ENCODE measurements at places on chromosomes 6 and 20.
A peak's percentile ranks its signal among the peaks of the same experiment; 100 is the strongest.

GRCh38 chr6:150883521-150883920 is 18.0 kb downstream of the MTHFD1L start:
- no peak for DNase-seq

DNA sequence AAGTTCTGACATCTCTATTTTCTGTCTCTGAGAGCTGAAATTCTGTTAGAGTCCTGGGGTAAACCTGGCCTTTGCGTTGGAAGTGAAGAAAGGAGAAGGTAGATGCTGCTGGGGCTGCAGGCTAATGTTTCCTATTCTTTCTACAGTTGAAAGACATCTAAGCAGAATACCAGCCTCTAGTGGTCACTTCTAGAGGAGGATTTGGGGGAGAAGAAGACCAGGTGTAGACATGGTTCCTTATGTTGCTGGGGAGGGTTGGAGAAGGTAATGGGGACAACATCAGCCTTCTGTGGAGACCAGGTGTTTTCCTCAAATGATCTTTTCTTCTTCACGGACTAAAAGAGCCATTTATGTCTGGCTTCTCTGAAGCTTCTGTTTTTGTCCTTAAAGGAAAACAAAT is 62.6 kb downstream of the BTBD3 start:
- DNase-seq: no peak

GRCh38 chr6:87879132-87879861 is 168.3 kb upstream of the SPACA1 start:
- no peak for DNase-seq

DNA sequence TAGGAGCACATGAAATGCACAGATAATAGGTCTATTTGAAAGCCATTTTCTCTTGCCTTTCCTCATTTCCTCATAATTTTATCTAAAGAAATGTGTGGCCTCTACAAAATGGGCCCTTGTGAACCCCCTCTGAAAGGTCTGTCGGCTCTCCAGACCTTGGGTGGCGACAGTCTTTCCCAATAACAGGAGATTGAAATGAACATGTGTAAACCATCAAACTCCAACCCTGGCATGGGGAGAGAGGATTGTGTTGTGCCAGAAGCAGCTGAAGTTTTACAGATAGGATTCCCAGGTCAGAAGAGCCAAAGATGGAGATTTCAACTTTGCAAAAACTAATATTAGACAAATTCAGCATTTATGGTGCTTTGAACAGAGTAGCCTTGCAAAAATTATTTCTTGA is 277.1 kb upstream of the ECI2 start:
- DNase-seq: no peak

DNA sequence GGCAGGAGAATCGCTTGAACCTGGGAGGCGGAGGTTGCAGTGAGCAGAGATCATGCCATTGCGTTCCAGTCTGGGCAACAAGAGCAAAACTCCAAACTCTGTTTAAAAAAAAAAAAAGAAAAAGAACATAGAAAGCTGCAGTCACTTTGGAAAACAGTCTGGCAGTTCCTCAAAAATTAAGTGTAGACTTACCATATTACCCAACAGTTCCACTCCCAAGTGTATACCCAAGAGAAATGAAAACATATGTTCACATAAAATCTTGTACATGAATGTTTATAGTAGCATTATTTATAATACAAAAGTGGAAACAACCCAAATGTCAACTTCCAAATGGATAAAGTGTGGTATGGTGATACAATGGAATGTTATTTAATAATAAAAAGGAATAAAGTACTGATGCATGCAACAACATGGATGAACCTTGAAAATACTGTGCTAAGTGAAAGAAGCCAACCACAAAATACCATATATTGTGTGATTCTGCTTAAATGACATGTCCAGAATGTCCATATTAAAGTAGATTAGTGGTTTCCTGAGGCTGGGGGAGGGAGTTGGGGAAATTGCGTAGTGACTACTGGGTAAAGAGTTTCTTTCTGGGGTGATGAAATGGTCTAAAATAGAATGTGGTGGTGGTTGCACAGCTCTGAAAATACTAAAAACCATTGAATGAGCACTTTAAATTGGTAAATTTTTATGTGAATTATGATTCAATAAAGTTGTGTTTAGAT is 62.9 kb downstream of the SUN5 start:
- DNase-seq: no peak

GRCh38 chr20:46148313-46149208 is 30.4 kb downstream of the CD40 start:
- no peak for DNase-seq

- peak; percentile 73 for DNase-seq
These were observed 526 bp downstream of the SOD2 start for GRCh38 chr6:159692303-159693127.

- DNase-seq: no peak
These were observed 33.4 kb upstream of the SLC22A1 start for GRCh38 chr6:160088069-160088783.

DNA sequence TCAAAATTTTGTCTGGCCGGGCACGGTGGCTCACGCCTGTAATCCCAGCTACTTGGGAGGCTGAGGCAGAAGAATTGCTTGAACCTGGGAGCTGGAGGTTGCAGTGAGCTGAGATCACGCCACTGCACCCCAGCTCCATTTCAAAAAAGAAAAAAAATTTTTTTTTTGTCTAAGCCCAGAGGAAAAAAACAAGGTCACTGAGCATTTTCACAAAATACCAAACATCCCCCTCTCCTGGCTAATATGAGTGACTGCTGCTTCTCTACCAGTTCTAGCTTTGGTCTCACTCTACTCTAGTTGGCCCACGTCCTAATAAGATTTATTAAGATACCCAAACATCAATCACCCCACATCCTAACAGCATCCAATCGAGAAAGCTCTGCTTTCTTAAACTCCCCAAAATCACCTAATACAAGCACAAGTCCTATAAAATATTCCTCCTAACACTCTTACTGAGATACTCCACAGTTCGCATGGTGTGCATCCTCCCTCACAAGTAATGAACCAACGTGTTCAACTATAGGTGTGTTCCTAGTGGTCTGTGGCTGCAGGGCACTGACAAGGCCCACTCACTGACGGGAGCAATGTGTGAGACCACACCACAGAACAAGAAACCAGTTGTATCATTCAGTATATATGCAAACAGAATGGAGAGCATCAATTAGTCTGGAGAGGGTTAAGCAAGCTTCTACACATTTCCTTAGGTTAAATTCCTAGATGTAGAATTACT is 64.2 kb downstream of the FKBP5 start:
- DNase-seq: peak; percentile 79

DNA sequence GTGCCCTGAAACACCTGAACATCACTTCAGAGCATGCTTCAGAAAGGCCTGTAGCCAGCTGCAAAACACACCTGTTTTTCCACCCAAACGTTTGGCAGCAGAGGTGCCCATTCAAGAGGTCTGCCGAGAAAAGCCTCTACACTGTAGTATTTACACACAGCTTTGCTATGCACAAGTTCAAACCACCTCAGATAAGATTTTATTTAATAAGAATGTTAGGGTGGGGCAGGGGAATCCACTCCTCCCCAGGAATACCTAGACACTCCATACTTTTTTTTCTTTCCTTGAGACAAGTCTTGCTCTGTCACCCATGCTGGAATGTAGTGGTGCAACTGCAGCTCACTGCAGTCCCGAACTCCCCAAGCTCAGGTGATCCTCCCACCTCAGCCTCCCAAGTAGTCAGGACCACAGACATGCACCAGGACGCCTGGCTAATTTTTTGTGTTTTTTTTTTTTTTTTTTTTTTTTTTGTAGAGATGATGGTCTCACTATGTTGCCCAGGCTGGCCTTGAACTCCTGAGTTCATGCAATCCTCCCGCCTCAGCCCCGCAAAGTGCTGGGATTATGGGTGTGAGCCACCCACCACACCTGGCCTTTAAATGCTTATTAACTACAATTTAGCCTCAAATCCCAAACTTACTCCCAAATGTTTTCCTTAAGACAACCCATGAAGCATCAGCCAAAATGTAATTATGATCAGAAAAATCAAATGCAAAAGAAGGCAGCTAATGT is 9.7 kb downstream of the MRPL14 start:
- no peak for DNase-seq

- DNase-seq: no peak
These were observed 78.1 kb downstream of the CFAP61 start for GRCh38 chr20:20130399-20130798.

GRCh38 chr6:56144538-56145324 is 102.6 kb downstream of the COL21A1 start:
- DNase-seq: no peak

DNA sequence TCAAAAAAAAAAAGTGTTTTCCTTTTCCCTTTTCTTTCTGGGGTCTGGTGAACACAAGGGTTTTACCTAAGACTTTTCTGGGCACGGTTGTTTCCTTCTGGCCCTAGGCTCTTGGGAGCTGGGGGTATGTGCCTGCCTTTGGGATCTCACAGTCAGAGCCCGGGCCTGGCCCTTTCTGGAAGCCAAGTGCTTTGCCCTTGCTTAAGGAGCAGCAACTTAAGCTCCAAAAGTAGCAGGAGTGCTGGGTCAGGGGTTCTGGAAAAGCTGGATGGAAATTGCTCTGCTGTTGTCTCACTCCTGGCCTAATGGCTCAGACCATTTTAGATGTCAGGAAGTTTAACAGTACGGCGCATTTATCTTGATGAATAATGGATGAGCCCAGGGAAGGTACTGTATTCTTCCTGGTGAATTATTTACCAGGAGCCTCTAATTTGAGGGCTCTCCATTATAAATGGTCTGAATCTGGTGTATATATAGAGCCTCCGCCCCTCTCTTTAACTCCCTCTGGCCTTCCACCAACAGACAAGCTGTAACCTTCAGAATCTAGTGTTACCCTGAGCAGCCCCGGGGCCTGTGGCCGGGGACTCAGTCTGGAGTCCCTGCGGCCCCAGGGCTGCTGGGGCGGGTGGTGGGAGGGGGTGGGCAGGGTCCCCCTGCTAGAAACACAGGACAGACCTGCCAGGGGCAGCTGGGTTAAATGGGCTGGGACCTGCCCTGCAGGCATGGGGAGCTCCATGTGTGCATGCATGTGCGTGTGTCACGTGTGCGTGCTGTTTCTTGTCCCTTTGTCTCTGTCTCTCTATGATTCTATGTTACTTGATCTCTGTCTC is 37.5 kb downstream of the PTK7 start:
- no peak for DNase-seq

DNA sequence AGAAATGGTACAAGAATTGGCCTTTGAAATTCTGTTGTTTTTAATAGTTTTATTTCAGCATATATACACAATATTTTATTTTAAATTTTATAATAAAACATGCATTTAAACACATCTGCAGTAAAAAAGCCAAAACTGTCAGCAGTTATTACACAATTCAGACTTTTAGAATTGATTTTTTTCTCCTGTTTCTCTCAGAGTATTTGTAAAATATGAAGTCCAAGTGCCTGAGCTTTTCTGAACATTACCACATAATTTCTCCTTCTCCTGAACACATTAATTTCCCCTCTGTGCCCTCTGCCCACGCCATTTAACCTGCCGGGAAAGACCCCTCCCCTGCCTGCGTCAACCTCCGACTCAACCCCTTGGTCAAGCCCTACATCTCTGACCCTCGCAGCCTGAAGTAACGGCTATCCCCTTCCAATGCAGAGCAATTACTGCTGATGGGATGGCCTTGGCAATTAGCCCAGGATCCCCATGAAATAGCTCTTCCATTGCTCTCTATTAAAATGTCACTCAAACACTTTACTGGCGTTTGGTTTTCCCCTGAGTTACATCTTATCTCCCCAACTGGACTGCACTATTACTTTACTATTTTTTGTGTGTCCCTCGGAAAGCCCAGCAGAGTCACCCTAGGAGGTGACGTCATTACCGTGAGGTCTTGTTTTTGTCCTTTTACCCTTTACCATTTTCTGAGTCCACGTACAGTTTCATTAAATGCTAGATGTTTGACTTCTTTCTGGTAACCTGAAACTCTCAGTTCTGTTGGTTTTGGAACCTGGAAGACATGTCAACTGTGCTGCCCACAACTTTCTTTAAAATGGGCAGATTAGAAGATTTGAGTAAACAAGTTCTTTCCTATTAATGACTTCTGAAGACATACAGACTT is 146.7 kb upstream of the TAB2 start:
- DNase-seq: no peak

DNA sequence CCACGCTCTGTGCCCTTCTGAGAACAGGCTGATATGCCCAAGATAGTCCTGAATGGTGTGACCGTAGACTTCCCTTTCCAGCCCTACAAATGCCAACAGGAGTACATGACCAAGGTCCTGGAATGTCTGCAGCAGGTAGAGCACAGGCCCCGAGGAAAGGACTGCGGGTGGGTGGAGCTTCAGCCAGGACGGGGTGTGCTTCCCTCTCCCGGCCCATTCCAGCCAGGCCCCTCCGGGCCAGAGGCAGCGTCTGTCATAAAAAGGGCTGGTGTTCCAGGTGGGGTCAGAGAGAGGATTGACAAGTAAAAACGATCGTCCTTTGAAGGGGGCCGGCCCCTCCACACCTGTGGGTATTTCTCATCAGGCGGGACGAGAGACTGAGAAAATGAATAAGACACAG is 1.3 kb downstream of the RTEL1 start:
- DNase-seq: no peak

- DNase-seq: no peak
These were observed 6.2 kb upstream of the TNFRSF6B start for GRCh38 chr20:63690003-63690897.

- DNase-seq: no peak
These were observed 102.1 kb downstream of the FLRT3 start for GRCh38 chr20:14235355-14235754.

DNA sequence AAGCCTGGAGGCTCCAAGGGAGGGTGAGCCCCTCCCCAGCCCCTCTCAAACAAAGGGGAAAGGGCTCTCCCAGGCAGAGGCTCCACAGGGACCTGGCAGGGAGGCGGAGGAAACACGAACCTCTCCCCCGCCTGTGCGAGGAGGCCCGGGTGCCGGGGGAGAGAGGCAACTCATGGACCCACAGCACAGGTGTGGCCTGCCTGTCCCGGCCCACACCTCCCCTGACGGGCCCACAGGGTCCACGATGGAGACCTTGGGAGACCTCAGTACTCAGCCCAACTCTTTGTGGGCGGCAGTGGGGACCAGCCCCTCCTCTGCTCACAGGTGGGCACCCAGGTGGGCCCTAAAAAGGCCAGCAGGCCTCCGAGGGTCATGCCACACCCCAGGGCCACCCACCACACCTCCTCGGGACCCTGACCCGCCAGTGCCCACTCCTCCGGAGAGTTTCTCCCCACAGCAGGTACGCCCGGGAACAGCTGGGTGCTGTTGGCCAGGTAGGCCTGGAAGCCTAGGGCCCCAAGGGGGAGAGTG is 12.2 kb downstream of the LAMA5 start:
- DNase-seq: no peak

DNA sequence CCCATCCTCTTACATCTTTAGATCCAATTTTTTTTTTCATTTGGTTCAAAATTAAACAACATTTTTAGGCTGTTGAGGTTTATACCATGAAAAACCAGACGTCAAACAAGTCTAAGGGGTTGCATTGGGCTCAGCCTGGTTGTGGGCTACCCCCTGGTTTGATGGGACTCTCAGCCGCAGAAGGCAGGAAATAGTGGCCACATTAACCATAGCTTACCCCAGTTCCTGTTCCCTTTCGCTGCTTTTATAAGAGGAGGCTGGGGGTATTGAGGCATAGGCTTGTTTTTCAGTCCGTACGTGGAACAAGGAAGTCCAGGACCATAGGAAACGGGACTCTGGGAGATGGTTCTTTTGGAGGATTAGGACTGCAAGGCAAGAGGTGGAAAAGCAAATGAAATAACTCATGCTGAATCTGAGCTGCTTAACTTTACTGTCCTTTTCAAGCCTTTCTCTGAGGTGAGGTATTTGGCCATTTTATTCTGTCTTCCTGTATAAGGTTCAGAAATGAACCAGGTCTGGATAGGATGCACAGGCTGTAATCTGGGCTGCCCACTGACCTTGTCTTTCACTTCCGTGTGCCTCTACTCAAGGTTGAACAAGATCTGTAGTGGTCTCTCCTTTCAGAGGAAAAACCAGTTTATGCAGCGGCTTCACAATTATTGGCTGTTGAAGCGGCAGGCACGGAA is 7.7 kb downstream of the BRPF3 start:
- peak; percentile 27 for DNase-seq
